ENCODE measurements at places on chromosomes 7 and 10.

- DNase-seq = no peak
These were observed 39.9 kb downstream of the CCDC3 start for GRCh38 chr10:12961416-12962205.

DNA sequence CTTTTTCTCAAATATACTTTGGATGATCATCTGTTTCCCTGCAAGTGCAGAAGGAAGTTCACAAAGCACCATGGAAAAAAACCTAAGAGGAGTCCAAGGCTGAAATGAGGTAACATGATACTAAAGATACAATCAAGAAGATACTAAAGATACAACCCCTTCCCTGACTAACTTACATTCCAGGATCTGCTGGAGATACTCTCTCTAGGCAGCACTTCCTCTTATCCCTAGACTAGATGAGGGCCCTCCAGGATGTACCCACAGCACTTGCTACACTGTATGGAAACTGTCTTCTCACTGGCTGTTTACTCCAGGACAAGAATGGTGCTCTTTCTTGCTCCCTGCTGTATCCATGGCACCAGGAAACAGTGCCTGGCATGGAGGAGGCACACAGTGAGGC lies 116.4 kb upstream of the NFE2L3 start:
- DNase-seq = no peak

DNA sequence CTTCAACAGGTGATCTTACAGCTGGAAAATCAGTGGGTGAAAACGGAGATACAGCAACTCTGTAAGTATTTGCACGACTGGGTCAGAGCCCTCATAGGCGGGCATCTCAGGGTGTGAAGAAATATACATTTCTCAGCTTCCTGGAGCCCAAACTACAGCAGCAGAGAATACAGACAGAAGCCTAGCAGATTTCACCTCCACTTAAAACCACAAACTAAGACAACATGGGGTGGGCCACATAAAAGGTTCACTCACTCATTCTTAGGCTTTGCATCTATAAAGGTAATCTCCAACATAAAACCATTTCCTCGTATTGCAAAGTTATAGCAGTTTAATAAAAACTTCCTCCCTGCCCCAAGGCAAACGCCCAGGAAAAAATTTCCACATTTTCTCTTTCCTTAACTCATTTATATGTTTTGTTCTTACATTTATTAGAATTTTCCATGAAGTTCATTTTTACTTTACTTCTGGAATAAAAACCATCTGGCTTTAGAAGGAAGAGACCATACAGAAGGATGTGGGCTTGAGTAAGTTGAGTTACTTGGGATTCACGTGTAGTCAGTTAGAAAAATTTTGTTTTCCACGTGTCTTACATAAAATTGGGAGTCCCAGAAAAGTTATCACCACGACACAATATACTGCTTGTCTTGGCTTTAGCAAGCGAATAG lies 327.1 kb downstream of the FRMD4A start:
- no peak for DNase-seq

DNA sequence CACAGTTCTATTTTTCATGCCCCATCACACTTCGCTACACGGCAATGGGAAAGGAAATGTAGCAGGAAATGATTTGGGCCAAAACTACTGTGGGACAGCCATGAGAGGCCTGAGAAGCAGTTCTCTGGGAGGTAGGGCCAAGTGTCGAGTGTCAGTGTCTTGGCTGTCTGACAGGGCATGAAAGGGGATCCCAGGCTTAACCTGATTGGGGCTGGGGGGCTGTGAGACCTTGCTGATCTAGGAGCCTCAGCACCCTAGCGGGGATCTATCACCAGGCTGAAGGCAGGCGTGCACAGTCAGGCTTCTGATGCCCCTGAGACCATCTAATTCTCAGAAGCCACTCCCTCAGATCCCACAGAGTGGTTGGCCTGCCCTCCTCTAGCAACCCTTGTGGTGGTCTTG lies 58.2 kb upstream of the SLC25A13 start:
- DNase-seq = peak; percentile 15

DNA sequence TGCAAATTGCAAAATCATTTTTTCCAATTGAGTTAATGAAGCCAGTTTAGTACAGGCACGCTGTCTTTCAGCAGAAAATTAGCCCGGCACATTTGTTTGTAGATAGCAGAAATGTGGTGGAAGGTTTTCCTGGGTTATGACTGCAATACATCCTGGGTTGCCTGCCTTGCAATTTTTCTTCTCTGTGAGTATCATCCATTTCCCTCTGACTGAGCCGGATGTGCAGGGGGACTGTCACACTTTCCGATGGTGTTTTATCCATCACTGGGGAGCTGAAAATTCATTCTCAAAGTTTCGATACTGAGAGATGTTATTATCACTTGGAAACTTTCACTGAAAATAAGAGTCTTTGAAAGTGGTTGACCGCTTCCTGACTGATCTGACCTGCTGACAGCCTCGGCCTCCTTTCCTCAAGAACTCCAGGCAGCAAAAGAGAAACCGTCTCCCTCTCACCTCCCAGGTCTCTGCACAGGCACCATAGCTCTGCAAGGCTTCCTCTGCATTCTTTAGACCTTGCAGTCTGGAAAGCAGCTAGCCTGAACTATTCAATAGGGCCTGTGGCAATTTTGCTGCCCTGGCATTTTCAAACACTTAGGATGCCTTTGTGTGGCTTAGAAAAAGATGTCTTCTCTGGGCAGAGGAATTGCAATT lies 320.8 kb upstream of the NRP1 start:
- no peak for DNase-seq

GRCh38 chr10:131195116-131195515 lies 116.4 kb downstream of the TCERG1L start:
- DNase-seq = no peak

DNA sequence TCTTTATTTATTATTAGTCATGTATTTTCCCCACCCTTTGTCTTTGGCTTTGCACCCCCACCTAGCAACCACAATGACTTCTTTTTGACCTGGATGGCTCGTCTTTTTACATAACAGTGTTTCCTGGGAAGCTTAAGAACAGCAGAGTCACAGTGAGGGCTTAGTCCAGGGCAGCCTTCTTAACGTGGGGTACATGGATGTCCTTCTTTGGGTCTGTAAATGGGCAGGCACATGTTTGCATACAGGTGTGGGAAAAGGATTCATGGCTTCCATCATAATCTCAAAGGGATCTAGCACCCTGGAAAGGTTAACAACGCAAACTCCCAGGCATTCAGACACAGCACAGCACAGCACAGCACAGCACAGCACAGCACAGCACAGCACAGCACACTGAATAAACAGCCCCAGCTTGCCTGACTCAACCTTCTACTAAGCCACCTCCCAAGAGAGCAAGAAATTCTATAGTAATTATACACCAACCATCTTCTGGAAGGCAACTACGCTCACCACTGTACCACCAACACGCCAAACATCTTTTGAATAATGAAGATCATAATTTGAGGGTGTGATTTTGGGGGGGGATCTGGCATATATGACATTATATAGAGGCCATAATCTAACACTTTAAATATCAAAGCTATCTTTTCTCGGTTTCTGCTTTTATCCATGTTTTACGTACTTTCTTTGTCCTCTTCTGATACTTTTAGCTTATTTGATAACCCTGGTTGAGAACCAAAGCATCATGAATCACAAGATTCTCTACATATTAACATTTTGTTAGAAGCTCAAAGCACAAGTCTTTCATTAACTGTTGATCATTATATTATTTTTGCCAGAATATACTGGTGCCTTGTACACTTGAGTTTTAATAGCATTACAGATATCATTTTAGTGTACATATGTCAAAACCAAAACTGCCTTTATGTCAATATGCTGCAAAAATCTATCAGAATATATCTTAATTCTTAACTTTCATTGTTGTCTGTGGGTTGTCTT lies 177.2 kb upstream of the KLF14 start:
- DNase-seq = peak; percentile 83

DNA sequence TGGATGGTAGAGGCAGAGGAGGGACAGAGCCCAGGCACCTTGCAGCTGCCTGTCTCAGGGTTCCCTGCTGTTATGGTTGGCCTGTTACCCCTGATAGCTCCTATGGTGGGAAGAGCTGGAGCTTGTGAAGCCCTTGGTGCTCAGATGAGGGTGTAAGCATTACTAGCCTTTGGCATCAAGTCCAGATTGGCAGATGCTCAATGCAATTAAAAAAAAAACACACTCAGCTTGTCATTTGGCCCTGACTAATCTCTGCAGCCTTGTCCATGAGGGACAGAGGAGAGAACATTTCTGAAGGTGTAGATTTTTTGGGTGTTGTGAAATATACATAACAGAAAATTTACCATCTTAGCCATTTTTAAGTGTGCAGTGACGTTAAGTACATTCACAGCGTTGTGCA lies 86.3 kb downstream of the PLPP4 start:
- no peak for DNase-seq

- no peak for DNase-seq
These were observed 278.5 kb upstream of the KLF14 start for GRCh38 chr7:131012477-131013031.

- no peak for DNase-seq
These were observed 3.2 kb downstream of the KNDC1 start for GRCh38 chr10:133162910-133163856.

DNA sequence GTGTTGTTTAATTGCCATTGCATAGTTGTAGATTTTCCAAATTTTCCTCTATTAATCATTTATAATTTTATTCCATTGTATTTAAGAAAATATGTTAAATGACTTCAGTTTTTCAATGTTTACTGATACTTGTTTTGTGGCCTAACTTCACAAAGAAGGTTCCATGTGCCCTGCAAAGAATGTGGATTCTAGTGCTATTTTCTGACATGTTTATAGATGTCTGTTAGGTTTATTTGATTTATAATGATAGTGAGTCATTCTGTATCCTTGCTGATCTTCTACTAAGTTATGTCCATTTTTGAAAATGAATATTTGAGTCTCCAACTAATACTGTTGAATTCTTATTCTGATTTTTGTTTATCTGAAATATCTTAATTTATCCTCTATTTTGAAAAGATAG lies 369.0 kb downstream of the MAGI2 start:
- no peak for DNase-seq

DNA sequence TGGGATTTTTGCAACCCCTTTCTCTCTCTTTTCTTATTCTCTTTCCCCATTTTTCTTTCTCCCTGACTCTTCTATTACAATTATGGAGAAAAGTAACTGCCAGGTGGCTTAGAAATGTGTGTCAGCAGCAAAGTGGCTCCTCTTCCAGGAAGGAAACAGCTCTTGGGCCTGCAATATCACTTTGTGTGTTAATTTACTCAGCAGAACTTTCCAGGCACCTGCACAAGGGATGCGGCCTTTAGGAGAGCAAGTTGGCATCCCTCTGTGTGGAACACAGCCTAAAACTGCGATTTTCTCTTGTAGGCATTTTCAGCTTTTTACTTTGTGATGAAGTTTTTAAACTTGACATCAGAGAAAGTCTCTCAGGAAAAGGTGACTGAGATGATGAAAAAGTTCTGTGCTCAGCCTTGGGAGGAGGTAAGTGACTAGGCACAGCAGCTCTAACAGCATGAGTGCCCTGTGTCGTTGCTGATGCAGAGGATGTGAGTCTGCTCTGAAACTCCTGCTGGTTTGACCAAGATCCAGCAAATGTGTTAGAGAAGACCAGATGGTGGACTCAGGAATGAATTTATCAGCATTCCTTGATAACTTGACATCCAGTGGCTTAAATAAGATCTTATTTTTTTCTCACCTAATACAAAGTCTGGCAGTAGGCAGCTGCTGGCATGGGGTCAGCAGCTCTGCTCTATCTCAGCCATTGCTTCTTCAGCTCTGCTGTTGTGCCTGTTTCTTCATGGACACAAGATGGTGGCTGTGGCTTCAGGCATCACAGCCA lies 47.4 kb upstream of the CC2D2B start:
- no peak for DNase-seq

DNA sequence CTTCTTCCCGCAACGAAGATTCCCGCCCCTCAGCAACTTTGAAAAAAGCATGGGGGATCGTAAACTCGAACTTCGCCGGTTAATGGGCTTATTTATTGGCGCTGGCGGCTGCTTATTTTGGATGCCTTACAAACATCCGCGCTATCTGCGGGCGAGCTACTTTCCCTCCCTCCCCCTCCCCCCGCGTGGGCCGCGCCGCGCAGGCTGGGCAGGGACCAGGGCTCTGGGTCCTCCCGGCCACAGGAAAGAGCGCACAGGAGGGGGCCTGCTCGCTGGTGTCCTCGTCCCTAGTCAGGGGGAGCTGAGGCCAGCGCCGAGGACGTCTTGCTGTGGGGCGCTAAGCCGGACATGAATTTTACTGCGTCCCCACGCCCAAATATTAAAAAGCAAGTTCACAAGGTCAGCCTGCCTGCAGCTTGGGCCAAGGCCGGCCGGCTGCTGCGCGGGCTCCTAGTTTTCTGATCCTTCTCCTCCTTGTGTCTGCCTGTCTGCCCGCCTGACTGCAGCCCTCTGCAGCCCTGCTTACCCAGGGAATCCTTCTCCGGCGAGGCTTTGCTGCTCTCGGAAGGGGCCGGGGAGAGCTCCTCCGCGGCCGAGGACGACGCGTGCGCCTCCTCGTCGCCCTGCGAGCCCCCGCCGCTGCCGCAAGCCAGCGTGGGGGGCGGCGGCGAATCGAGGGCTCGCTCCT lies 1.2 kb downstream of the HOXA10 start:
- DNase-seq = peak; percentile 35

DNA sequence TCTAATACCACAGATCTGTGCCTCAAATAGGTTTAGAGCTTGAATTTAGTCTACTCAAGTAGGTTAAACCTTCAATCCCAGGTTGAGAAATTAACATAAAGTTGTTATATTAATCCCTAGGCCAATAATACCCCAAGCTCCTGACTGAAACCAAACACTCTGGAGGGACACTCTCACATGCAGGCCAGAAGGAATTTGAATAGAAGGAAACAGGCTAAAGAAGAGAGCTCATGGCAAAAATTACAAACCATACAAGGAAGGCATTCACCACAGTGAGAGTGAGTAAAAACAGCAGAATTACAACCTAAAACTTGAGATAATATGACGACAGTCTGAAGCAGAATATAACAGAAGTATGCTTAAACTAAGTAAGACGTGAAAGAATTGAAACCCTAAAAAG lies 76.1 kb upstream of the PDK4 start:
- DNase-seq = no peak

DNA sequence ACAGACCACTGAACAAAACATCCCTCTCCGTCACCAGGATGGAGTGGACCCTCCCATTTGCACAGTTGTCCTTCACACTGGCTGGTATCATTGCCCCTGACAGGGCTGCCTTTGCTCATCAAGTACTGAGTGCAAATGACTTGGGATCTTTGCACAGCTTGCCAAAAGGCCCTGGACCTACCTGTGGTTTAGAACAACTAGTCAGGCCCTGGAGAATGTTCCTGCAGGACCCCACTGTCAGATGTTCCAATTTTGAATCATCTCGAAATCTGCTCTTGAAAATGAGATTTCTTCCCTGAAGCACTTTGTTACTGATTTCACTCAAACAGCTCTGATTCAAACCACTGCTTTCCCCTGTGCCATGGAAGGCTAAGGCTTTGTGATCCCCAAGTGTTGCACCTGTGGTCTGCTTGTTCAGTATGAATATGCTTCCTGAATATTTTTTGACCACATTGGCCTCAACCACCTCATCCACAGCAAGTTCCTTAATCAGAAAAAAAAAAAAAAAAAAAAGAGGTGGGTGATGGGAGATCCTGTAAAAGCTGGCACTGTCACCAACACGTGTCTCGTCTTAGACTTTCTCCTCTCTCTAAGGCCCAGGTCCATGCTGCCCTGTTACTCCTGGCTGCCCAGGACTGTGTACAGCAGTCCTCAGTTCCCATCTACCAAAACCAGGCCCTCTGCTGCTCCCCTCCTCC lies 2.7 kb upstream of the AOAH start:
- no peak for DNase-seq

GRCh38 chr10:108877095-108877561 lies 1046.2 kb downstream of the XPNPEP1 start:
- DNase-seq = no peak

GRCh38 chr10:93753621-93754250 lies 4.0 kb upstream of the LGI1 start:
- no peak for DNase-seq

GRCh38 chr7:33099154-33099940 lies 9.9 kb downstream of the RP9 start:
- DNase-seq = no peak
